Activated CD8-positive, alpha-beta memory T cell treated with anti-CD3 and anti-CD28 coated beads for 1 hour (primary cell): ENCODE measurements at places on chromosomes 2 and 18.

DNA sequence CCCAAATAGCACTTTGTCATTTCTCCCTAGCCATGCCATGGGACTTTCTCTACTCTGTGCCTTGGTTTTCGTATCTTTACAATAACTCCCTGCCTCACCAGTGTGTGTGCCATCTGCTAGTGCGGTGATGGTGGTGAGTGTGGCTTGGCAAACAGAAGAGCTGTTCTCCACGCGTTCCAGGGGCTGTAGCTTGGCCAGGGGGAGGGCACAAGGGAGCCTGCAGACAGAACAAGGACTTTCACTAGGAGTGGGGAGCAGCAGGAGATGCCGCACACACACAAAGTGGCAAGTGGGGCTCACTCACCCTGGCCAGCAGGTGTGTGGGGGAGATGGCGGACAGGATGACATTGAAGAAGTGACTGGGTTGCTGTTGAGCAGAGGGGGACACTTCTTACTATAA lies 196.9 kb downstream of the HAUS1 start:
- no peak for DNase-seq

DNA sequence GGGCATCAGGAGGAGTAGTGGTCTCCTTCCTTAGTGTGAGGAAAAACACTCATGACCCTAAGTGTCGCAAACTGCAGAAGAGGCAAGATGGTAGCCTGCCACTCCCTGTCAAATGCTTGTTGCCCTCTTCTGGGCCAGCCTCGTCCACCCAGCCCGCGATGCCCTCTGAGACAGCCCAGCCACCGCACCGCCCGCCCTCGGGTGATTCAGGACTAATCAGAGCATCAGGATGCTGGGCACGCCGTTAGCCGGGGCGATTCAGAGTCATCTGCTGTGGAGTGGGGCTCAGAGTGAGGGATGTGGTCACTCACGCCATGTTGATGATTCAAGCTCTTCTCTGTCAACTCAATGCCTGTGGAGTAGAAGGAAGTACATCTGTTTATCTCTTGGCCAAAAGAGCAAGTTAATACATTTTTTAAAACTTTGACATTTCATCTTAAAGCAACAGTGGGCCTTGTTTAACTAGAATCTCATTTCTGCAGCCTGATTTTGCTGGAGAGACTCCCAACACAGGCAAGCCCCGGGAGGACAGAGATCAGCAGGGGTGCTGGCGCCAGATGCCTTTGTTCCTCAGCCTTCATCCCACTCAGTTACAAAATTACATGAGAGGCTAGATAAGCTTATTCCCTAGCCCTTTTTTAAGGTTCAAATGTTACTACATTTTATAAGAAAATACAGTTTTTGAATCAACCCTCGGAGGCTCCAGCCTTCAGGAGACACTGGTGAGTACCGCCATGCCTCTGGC lies 79.0 kb downstream of the TMEM18 start:
- no peak for DNase-seq

GRCh38 chr2:233218836-233219235 lies 32.6 kb upstream of the ATG16L1 start:
- no peak for DNase-seq

- DNase-seq, result no peak
Measured at GRCh38 chr2:197356136-197356535, 45.6 kb upstream of the ANKRD44 start.
